ENCODE measurements at places on chromosomes 3 and 15. TPM values are rescaled to one million over a fixed set of nuclear protein-coding genes. Genes with fewer than 3 reads are reported as not detected.
A peak's percentile ranks its signal among the peaks of the same experiment; 100 is the strongest.

DNA sequence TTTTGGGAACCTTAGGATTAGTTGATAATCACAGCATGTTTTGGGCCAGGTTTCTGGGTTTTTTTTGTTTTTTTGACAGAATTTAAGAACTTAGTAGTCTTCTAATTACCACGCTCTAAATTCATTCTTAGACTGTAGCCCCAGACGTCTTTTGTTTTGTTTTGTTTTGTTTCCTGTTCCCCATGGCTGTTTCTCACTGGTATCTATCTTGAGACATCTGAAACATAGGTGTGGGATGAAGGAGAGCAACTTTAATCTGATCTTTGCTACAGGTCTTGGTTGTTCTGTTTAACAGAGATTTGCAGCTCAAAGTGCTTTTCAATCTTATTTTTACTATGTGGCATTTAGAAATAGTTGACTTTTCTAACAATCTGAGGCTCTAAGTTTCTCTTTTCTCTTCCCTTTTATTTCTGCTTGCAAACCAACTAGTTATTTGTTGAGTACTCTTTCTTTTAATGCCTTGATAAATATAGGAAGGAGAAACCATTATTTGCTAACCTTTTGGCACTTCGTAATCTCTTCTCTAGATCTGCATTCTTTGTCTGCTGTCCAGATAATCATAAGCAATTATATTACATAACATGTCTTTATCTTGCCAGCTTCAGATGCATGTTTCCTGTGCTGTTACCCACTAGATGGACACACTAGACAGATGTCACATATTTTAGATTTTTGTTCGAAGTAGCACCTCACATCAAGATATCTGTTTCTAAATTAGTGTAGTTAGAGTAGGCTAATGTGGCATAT lies 40.9 kb downstream of the FBXL2 start:
- DNase-seq = no peak

DNA sequence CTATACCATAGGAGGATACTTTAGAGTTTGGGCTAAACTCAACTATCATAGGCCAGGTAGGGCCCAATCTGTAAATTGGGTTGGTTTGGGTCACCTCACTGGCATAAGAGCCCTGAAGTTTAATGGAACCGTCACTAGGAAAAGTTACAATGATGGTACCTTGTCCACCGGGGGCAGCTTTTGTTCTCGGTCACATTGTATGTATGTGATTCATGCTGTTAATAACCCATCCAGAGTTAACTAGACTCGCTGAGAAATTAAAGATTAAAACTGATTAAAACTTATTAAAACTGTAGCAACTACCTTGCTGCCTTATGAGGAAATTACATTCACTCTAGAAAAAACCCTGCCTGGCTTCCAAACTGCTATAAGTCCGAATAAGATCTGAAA lies 145.0 kb upstream of the TMCO5A start:
- DNase-seq = no peak

- DNase-seq = no peak
Measured at GRCh38 chr15:91385311-91385710, 285.3 kb downstream of the SV2B start.

Gene CHRD
- total RNA-seq = 9.1 TPM

GRCh38 chr3:14548321-14548729 lies 8.2 kb upstream of the GRIP2 start:
- DNase-seq = peak; percentile 56

Gene SAMD7
- total RNA-seq = not detected

Gene FBXW12
- total RNA-seq = 0.32 TPM

- DNase-seq = no peak
Measured at GRCh38 chr15:27328186-27328585, 357.2 kb downstream of the GABRG3 start.

GRCh38 chr3:66675366-66675765 lies 174.5 kb upstream of the LRIG1 start:
- DNase-seq = no peak

GRCh38 chr3:46213201-46213600 lies 5.1 kb upstream of the CCR1 start:
- DNase-seq = no peak

- no peak for DNase-seq
Measured at GRCh38 chr3:140628606-140629005, 49.3 kb upstream of the TRIM42 start.

- DNase-seq = no peak
Measured at GRCh38 chr15:57377478-57377847, 1.2 kb downstream of the CGNL1 start.

DNA sequence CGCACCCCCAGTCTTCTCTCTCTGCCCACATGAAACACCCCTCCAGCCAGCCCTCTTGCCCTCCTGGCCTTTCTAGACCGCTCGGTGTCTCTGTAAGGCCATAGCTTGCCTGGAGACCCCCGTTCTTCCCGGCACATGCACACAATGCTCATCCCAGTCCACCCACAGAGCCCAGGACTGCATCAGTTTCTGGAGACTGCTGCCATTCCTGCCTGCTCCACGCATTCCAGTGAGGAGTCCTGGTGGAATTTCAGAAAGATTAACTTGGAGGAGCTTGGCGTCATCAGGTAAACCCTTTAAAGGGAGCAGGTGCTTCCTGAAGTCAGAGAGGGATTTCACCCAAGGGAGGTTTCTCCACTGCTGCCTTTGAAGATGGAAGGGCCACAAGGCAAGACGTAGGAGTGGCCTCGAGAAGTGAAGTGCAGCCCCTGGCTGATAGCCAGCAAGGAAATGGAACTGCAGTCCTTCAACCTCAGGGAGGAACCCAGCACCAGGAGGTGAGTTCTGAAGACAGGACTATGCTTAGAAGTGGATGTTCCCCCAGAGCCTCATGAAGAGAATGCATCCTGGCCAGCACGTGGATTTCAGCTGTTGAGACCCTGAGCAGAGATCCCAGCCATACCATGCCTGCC lies 19.2 kb downstream of the SLC41A3 start:
- DNase-seq = no peak

DNA sequence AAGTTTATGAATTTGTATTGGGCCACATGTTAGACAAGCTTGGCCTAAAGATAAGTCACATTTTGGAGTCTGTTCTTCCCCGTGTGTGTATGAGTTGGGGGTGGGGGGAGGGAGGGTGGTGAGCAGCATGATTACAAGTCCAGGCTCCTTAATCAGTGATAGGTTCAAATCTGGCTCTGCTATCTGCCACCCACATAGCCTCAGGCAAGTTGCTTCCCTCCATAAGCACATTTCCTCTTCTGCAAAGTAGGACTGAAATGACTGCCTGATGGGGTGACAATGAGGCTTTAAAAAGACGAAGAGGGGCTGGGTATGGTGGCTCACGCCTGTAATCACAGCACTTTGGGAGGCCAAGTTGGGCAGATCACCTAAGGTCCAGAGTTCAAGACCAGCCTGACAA lies 1.1 kb upstream of the SPATA12 start:
- DNase-seq = no peak

Gene HAPLN3
- 6.6 TPM for total RNA-seq

DNA sequence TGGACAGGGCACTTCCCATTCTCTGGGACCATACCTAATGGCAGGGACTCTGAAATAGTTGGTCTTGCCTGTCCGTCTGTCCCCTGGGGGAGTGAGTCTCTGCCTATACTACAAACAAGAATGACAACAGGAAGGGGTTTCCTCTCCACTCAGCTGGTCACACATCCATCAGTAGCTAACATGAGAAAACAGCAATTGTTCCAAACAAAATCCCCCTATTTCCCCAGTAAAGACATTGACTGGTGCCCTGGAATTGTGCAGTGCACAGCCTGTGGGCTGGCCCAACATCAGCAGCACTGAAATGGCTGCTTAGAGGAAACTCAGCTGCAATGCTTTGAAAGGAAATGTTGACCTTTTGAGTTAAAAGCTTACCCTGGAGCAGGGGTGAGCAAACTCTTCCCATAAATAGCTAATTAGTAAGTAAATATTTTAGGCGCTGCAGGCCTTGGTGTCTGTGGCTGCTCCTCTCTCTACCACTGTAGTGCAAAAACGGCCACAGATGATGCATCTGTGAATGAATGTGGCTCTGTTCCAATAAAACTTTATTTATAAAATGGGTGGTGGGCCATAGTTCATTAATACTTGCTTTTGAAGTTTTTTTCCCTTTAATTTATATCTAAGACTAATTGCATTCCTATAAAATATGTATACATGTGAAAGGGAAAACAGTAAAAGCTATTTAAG lies 174.3 kb downstream of the KLF13 start:
- DNase-seq = no peak

- DNase-seq = no peak
Measured at GRCh38 chr3:23807424-23808015, 1.8 kb downstream of the UBE2E1 start.

GRCh38 chr3:157051055-157051454 lies 108.9 kb downstream of the CCNL1 start:
- no peak for DNase-seq

DNA sequence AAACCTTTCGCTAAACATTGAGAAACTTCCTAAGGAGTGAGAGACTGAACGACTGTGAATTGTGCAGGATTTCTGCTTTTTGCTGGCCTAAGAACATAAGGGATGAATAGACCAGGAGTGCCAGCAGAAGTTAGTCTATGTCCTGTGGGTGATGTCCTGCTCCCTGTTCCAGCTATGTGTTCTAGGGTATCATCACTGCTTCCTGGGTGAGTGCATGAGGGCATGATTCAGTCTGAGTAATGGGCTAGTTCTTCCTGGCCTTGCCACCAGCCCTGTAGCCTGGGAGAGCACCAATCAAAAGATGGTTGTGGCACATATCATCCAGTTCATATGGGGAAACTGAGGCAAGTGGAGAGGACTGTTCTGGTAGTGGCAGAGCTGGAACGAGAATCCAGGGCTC lies 153.9 kb upstream of the TPM1 start:
- no peak for DNase-seq

DNA sequence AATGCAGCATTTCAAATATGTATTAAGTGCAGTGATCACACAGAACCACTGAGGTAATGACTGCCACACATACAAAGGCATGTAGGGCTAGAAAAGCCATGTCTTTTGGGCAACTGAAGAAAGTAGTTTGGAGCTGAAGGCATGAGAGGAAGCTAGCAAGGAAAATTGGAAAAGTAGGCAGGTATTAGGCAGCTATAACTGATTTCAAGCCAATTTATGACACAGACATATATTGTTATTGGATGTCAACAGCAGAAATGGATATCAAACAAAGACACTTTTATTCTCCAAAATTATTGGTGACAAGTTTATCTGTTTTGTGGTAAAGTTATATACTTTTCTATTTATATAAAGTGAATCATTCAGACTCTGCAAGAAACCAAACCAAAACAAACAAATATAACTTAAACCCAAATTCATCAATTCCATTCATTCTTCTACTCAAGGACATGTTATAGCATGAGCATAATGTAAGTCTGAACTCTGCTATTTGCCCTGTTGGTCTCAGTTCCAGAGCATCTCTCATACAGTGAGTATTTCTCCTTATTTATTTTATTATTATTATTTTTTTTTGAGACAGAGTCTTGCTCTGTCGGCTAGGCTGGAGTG lies 307.4 kb upstream of the COL8A1 start:
- no peak for DNase-seq

DNA sequence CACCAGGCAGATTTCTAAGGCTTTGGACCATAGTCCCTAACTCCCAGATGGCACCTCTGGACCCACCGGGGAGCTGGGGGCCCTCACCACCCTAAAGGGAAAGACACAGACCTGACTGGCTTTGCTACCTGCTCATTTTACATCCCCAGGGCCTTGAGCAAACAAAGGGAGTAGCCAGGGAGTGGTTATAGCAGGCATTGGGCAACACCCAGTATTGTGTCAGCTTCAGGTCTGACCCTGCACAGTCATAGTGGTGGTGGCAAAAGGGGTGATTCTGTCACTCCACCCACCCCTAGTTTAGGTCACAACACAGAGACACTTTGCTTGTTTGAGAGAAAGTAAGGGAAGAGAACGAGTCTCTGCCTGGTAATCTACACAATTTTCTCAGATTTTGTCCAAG lies 352.5 kb downstream of the DIPK2A start:
- DNase-seq = no peak

Gene CFAP20DC
- total RNA-seq = 4.3 TPM

DNA sequence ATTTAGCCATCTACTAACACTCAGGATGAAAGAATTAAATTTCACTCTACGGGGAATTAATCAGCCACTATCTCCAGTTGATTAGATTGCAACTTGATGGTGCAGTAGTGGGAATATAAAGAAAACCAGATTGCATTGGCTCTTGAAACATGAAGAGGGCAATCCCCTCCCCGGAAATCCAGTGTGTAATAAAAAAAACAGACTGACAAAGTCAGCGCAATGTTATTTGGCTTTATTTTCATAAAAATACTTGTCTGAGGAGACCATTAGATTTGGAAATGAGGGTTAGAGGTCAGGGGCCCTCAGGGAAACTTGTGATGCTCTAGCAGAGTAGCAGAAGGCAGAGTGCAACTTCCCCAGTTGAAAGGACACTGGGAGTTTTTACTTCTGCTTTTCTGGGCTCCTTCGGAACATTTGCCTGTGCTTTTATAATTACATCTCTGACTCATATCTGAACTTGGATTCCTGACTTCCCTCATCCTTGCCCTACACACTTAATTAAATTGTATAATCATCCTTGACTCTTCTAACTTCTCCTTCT lies 326.8 kb downstream of the TUSC7 start:
- DNase-seq = no peak

DNA sequence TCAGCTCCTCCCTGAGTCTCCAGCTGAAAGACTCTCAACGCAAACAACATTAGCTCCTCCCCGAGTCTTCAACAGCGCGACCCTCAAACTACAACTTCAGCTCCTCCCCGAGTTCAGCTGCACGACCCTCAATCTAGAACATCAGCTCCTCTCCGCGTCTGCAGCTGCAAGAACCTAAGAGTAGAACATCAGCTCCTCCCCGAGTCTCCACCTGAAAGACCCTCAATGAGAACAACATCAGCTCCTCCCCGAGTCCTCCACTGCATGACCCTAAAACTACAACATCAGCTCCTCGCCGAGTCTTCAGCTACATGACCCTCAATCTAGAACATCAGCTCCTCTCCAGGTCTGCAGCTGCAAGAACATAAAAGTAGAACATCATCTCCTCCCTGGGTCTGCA lies 78.3 kb downstream of the TFRC start:
- DNase-seq = no peak

Gene APOD
- total RNA-seq = 11.7 TPM

DNA sequence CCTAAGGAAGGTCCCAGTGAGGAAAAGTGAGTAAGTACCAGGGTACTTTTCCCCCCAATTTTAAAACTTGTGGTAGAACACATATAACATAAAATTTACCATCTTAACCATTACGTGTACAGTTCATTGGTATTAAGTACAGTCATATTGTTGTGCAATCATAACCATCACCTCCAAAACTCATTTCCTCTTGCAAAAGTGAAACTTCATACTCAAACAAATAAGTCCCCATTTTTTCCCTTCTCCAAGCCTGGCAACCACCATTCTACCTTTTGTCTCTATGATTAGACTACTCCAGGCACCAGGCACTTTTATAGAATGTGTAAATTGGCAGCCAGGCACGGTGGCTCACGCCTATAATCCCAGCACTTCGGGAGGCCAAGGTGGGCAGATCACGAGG lies 12.2 kb downstream of the PRC1 start:
- no peak for DNase-seq
